IMR-90 (cell line): ENCODE measurements at places on chromosomes 5 and 9. TPM values are rescaled to one million over a fixed set of nuclear protein-coding genes. Genes with fewer than 3 reads are reported as not detected.
A peak's percentile ranks its signal among the peaks of the same experiment; 100 is the strongest.

The ASPN gene
- total RNA-seq: under 0.01 and 0.28 TPM in 2 replicates

The PCA3 gene
- total RNA-seq: not detected in 2 replicates

The CDH9 gene
- total RNA-seq: not detected in 2 replicates

DNA sequence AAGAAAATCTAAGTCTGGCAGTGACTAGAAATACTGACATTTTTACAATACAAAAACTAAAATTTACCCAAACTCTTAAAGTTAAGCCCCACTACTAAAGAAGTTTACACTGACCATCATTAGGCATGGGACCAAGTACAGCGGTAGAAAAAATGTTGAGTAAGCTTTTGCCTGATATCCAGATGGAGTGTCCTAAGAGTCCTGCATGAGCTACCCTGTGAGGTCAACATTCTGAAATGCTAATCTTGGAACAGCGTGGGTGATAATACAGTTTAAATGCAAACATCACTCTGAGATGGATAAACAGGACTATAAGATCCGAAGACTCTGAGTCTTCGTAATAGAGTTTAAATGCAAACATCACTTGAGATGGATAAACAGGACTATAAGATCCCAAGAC lies 189.7 kb downstream of the DCP2 start:
- DNase-seq: peak; percentile 95

- no peak for DNase-seq
Measured at GRCh38 chr9:117704597-117704996, 394 bp downstream of the TLR4 start.

DNA sequence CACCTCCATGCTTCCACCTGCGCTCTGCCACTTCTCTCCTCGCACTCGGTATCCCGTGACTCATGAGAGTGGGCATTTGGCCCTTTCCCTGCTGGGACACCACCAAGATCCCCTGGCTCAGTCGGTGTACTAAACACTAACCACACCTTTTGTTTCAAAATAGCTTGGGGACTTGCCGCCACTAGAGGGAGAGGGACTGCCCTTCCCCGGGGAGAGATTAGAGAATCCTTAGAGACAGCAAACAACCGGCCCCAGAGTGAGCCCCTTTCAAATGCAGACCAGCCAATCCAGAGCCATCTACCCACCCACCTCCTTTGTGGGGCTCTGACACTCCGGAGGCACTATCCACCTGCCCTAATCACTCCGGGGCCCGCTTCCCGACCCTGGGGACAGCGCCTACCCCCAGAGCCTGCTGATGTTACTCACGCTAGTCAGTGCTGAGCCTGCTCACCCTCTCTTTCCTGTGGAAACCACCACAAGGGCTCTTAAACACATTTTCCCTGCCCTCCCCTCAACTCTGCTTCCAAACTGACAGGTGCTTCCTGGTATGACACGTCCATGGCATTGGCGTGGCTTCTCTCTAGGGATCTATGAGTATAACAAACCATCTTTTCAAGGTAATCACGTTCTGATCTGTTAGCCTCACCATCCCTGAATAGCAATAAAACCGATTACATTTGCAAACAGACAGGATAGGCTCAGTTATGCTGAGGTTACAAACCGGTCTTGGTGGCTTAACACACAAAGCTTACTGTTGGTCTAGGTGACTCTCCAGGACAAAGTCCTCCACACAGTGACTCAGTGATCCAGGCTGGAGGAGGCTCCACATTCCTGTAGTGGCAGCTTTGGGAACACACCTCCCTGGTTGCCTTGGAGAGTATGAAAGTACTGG lies 180.1 kb upstream of the MVB12B start:
- DNase-seq: no peak

GRCh38 chr5:33299621-33300208 lies 141.1 kb upstream of the TARS1 start:
- DNase-seq: peak; percentile 71

- peak; percentile 56 for DNase-seq
Measured at GRCh38 chr9:124040186-124040931, 28.8 kb downstream of the LHX2 start.

DNA sequence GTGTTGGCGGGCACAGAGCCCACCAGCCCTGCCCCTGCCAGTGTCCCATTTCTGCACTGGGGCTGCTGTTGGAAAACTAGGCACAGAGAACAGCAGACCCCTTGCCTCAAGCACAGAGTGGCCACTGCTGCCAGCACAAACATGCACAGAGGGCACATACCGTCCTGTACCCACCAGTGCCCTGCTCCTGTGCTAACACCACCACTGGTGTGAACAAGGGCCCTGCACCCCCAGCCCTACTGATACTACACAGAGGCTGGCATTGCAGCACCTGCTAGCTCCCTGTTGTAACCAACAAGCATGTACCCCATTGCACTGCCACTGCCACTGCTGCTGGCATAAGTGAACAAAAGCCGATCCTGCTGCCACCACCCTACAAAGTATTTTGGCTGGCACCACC lies 348.0 kb upstream of the MPDZ start:
- no peak for DNase-seq

GRCh38 chr9:130297371-130297770 lies 31.8 kb downstream of the HMCN2 start:
- DNase-seq: no peak

GRCh38 chr5:150630461-150631325 lies 9.8 kb upstream of the SYNPO start:
- no peak for DNase-seq

DNA sequence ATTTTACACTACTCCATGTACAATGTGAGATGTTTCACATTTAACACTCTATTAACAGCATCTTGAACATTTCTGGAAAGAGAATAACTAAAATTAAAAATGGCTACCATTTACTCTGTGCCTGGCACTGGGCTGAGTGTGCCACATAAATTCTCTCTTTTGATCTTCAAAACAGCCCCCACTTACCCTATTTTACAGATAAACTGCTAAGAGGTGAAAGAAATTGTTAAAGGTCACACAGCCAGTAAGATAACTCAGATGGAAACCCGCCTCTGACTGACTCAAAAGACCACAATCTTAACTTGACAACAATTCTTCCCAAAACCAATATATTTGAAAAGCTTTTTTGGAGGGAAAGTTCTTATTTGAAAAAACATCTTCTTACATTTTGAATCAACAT lies 97.3 kb downstream of the MAPKAP1 start:
- no peak for DNase-seq
